ENCODE measurements at places on chromosomes 2 and 18.

DNA sequence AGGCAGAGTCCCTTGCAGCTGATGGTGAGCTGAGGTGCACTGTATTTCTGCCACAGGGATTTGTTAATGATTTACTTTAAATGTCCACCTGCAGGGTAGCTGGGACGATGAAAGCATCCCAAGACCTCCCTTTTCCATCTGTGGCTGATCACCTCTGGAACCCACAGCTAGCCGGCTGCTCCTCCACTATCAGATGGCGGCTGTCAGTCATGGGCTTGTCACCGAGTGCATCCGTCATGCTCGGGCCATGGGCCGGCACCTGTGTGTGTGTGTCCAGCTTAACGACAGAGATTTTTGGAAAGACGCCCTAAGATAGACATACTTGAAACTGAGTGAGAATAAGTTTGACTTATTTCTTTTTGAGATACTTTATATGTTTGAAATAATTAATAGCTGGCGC is 235.2 kb downstream of the FAM210A start:
- no peak for DNase-seq

GRCh38 chr18:39599251-39599650 is 2033.7 kb upstream of the CELF4 start:
- no peak for DNase-seq

- no peak for DNase-seq
Observed at GRCh38 chr2:180675170-180675569, 305.2 kb upstream of the UBE2E3 start.

GRCh38 chr2:162091325-162092007 is 17.5 kb upstream of the DPP4 start:
- DNase-seq = no peak

DNA sequence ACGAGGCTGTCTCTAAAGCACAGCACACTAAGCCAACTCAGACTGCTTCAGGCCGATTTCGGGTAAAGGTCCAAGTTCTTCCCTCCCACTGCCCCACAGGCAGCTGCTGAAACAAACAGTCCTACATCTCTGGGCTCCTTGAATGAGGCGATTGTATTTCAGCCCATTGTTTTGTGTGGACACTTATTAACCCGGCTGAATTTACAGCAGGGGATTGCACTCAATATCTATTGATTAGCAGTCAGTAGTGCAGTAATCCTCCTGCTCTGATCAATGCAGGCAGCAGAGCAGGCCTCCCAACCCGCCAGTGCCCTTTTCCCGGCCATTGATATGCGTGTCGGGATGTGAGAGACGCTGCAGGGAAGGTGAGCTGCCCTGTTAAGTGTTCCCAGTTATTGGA is 330.1 kb downstream of the CMPK2 start:
- DNase-seq = no peak

DNA sequence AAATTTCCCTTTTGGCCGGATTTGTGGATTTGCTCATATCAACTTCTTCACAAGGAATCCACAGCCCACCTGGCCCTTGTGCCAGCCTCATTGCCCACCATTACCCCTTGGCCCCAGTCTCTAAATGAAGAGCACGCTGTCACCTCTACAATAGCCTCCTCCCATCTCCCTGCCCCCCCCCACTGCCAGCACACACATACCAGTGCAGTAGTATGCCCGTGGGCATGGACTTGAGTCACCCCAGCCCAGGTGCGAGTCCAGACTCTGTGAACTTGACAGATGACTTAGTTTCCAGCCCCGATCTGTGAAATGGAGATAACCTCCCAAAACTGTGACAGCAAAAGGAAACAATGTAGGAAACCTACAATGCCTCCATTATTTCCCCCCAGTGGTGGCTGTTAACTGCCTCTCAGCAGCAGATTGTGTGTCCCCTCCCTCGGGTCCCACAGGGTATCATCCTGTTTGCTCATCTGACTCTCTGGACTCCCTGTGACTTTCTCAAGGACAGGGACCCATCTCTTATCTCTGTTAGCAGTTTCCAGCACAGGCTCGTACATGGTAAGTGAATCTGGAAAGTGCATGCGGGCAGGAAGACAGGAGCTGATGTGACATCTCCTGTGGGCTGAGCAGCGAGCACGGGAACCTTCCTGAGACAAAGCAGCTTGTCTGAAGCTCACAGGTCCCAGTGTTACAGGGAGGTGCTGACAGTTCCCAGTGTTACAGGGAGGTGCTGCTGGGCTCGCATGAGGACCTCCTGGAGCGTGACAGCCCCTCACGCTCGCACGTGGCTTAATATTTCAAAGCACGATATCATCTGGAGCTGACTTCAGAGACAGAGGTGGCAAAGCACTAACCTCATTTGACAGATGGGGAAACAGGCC is 4.2 kb upstream of the TMEM185B start:
- DNase-seq = no peak

- no peak for DNase-seq
Observed at GRCh38 chr2:19747310-19748072, 154.3 kb downstream of the TTC32 start.

DNA sequence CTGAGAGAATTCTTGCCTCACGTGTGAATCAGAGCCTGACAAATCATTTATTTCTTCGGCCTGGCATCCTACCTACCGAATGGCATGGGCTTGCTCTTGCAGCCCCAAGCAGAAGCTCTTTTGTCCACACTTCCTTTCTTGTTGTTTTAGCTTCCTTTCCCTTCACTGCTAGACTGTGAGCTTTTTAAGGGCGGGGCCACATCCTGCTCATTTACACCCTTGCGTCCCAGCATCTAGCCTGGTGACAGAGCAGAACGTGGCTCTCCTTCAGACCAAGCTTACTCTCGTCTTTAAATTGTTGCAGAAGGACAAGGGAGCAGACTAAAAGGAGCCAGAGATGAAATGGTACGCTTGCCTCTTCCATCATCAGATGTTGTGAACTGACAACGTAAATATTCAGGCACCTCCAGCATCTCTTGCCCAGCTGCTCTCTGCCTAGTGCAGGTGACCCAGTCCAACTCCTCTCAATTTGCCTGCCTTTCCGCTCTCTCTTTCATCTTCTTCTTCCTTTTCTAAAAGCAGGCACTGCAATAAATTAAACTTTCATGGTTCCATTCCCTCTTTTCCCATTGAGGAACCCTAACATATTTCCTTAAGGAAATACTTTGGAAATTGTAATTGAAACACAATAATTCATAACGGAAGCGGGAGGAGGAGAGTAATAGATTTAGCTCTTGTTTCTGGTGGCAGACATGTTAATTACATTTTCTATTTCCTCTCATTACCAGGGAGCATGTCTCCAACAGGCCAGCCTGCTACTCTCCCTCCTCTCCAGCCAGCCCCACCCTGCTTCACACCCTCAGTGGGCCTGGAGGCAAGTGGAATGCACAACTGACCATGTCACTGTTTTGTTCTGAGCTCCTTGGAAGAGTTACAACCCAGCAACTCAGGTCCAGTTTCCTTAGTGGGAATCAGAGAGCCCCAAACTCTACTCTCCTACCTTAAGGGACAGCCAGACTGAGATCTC is 228.1 kb upstream of the TRIB2 start:
- DNase-seq = no peak

DNA sequence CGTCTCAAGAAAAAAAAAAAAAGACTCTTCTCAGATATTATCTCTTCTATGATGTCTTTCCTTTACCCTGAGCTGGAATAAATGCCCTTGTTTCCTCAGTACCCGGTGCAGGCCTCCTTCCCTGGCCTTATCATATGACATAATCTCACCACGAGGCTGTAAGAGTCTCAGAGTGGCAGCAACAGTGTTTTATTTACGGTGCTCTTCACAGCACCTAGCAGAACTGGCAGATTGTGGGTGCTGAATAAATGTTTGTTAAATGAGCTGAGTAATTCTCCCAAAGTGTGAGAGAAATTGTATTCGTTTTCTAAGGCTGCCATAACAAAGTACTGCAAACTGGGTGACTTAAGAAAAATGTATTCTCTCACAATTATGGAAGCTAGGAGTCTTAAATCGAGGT is 82.8 kb upstream of the CD28 start:
- no peak for DNase-seq

DNA sequence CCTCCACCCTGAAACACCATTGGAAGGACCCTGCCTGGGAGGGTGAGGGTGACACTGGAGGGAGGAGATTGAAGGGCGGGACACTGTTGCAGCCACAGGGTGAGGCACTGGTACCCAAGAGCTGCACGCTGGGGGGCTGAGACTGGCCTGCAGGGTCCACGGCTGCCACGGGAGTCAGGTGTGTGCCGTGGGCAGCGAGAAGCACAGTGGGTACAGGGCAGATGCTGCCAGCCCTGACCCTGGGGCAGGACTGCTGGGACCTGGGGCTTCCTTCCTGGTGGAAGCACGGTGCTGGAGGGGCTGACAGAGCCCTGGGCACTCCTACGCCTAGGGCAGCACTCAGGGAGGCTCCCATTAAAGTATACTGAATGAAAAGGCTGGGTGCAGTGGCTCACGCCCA is 16.6 kb downstream of the CYS1 start:
- DNase-seq = no peak

All from NCI-H1930 (cell line).